Pancreas (tissue), 10 donors: ENCODE measurements at places on chromosomes 3 and 15. TPM values are rescaled to one million over a fixed set of nuclear protein-coding genes. Genes with fewer than 3 reads are reported as not detected.
A peak's percentile ranks its signal among the peaks of the same experiment; 100 is the strongest.

DNA sequence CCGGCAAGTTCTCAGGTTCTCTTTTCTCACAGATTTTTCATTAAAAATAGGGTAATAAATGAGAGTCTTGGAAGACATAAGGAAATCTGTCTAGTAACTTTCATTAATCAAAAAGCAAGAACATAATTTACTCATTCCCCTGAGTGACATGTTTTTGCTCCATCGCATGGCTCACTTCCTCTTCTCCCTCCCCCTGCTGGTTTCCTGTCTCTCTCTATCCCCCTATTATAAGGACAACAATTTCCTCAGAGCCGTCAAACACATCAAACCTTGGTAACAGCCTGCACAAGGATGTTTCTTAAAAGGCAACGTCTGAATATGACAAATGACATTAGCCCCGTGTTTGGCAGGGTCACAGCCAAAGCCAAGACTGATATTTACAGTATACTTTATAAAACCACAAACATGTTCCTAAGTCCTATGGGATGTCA, 1149.6 kb downstream of the IGSF11 start:
- no peaks in the 10 kb centered on the region for H3K36me3 ChIP-seq
- H3K4me3 ChIP-seq = no peak overlapping the region
- no peak overlapping the region for H3K27ac ChIP-seq
- no peaks in the 10 kb centered on the region for H3K27me3 ChIP-seq
- no peaks in the 10 kb centered on the region for H3K4me1 ChIP-seq
- no peak for DNase-seq

- no peak for DNase-seq
- no peaks in the 10 kb centered on the region for H3K36me3 ChIP-seq
- H3K4me1 ChIP-seq = no peaks in the 10 kb centered on the region
- no peak overlapping the region for H3K4me3 ChIP-seq
Observed at GRCh38 chr3:136543385-136543784, 208.8 kb downstream of the STAG1 start.

DNA sequence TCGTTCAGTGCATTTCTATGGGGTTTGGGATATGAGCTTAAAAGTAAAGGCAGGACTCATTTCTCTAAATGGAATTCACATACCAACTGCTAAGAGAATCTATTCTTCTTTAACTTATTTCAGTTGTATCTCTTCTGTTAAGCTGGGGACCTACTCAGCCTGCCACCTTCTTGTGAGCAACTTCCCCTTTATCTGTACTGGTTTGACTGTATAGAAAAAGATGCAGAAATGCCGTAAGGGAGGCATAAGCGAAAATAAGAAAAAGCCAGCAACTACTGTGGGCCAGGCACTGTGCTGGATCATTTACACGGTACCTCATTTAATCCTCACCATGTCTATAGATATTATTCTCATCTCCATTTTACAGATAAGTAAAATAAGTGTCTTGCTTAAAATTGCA, 38.4 kb downstream of the RBMS3 start:
- H3K4me3 ChIP-seq = no peak overlapping the region
- no peaks in the 10 kb centered on the region for H3K27me3 ChIP-seq
- H3K4me1 ChIP-seq = no peaks in the 10 kb centered on the region

CLK3 gene
- 30.3 TPM for total RNA-seq

DNA sequence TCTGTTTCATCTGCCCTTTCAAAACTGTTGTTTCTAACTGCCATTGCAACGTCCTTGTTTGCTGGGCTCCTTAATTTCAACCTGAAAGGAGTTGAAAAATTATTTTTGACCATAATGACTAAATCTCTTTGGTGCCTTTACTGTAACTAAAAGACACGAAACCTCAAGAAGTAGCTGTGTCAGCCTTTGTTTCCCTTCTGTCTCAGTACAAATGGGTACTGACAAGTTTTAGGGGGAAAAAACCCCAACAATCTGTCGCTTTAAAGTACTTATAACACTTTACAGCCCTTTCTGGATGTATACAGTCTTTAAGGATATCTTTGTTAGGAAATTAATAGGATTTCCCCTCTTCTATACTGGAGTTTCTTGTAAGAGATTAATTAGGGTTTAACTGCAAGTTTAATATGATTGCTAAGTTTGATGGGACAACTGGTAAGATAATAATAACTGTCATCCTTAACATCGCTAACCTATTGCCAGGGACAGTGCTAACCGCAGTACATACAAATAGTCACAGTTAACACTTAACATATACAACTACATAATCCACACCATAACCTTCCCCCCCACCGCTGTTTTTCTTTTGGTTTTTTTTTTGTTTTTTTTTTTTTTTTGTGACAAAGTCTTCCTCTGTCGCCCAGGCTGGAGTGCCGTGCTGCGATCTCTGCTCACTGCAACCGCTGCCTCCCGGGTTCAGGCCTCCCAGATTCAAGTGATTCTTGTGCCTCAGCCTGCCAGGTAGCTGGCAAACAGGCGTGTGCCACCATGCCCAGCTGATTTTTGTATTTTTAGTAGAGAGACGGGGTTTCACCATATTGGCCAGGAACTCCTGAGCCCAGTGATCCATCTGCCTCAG, 1.7 kb downstream of the GXYLT2 start:
- no peak for DNase-seq
- H3K4me1 ChIP-seq = no peaks in the 10 kb centered on the region
- no peaks in the 10 kb centered on the region for H3K27me3 ChIP-seq
- no peaks in the 10 kb centered on the region for H3K36me3 ChIP-seq
- no peak overlapping the region for H3K4me3 ChIP-seq

DNA sequence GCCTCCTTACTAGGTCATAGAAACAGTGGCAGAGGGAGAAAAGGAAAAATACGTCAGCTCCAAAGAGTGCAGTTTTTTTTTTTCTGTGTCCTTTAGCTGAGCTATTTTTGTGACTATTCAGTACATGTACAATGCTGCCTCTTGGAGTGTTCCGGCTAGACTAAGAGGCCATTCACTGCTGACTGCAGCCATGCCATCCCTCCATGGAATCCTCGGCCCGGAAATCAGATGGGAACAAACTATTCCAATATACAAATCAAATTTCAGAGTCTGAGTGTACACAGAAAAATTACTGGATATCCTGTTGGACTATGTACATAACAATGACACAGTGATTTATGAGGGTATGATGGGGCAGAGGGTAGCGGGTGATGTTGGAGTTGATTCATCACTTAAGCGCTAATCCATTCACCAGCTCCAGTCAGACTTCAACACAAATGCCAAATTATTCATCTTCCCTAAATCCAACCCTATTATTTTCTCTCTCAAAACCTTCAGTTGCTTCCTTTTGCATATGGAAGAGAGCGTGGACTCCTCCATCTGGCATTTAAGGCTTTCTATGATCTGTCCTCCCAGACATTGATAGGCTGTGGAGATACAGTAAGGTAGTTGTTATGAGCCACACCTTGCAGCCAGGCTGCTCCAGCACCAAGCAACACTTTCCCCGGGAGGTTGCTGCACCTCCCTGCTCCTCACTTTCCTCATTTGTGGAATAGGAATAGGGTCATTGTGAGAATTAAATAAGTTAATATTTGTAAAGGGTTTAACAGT, 109.1 kb downstream of the LPP start:
- no peak for DNase-seq
- H3K36me3 ChIP-seq = no peaks in the 10 kb centered on the region
- no peak overlapping the region for H3K27ac ChIP-seq
- H3K27me3 ChIP-seq = no peaks in the 10 kb centered on the region

GRCh38 chr3:182215881-182216280, 504.2 kb downstream of the SOX2 start:
- peaks cover 10% of the 10 kb centered on the region for H3K4me1 ChIP-seq
- no peak overlapping the region for H3K27ac ChIP-seq
- DNase-seq = no peak
- H3K27me3 ChIP-seq = no peaks in the 10 kb centered on the region

SCAANT1 gene
- total RNA-seq = not detected

DNA sequence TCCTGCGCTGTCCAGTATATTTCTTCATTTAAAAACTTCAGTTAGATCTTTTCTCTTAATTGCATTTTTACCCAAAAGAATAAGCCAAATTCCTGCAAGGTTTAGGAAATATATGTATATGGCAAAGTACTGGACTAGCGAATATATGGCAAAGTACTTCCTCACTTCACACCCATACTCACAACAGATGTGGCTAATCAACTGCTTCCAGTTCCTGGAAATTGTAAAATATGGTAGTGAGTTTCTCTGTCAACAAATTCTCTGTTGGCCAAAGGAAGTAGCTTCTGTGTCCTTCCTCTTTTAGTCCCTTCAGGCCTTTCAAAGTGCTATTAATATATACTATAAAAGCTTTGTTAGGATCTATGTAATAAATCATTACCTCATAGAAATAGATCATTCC, 22.0 kb downstream of the GPR15 start:
- H3K36me3 ChIP-seq = no peaks in the 10 kb centered on the region
- no peak overlapping the region for H3K27ac ChIP-seq
- H3K27me3 ChIP-seq = peaks cover 5% of the 10 kb centered on the region
- H3K4me1 ChIP-seq = no peaks in the 10 kb centered on the region
- H3K4me3 ChIP-seq = no peak overlapping the region
- DNase-seq = no peak

SLC2A2 gene
- total RNA-seq = 2.4 TPM

DNA sequence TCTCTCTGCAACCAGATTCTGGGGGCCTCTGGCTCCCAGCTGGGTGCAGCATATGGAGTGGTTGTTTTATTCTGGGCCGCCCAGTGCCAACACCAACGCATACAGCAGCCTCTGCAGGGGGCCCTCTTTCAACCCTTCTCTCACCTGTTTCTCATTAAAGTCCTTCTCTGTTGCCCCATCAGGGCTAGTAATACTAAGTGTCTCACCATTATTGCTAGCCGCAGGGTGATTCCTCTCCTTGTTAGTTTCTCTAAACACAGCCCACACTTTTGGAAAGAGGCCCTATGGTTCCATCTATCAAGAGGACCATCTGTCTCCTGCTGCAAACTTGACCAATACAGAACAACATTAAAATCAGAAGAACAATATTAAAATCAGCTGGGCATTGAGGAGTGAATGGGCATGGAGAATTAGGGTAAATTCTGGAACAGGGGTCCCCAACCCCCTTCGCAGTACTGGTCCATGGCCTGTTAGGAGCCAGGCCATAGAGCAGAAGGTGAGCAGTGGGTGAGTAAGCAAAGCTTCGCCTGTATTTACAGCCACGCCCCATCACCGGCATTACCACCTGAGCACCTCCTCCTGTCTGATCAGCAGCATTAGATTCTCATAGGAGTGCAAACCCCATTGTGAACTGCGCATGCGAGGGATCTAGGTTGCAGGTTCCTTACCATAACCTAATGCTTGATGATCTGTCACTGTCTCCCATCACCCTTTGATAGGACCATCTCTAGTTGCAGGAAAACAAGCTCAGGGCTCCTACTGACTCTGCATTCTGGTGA, 36.5 kb downstream of the ALS2CL start:
- no peaks in the 10 kb centered on the region for H3K4me1 ChIP-seq
- no peaks in the 10 kb centered on the region for H3K36me3 ChIP-seq
- H3K4me3 ChIP-seq = no peak overlapping the region
- DNase-seq = no peak
- H3K27me3 ChIP-seq = no peaks in the 10 kb centered on the region

ALDH1L1 gene
- 15.4 TPM for total RNA-seq

GRCh38 chr15:65766422-65767263, 25.4 kb downstream of the DENND4A start:
- no peak overlapping the region for H3K4me3 ChIP-seq
- H3K27me3 ChIP-seq = no peaks in the 10 kb centered on the region
- no peak for DNase-seq
- peak overlapping the region; percentile 67 for H3K27ac ChIP-seq

CATSPER2 gene
- total RNA-seq = 2.2 TPM
